ENCODE measurements at places on chromosomes 16 and 17. TPM values are rescaled to one million over a fixed set of nuclear protein-coding genes. Genes with fewer than 3 reads are reported as not detected.

The KCNG4 gene
- total RNA-seq, result not detected

The MYO15A gene
- total RNA-seq, result 0.20 TPM

The RNF227 gene
- 9.3 TPM for total RNA-seq

The DLX3 gene
- total RNA-seq, result not detected

The OTOP2 gene
- not detected for total RNA-seq

The ABCC3 gene
- total RNA-seq, result 0.64 TPM

The TNFSF12 gene
- 16.8 TPM for total RNA-seq

The VTN gene
- total RNA-seq, result 0.07 TPM

The NPIPB2 gene
- 0.30 TPM for total RNA-seq

The KRTAP4-5 gene
- total RNA-seq, result not detected

The MRC2 gene
- 7.6 TPM for total RNA-seq

The ZNF319 gene
- total RNA-seq, result 9.8 TPM

The TP53TG3F gene
- total RNA-seq, result not detected

The HOXB13 gene
- total RNA-seq, result not detected

The NACA2 gene
- total RNA-seq, result not detected

The MSL1 gene
- 49.0 TPM for total RNA-seq

The CD300LG gene
- not detected for total RNA-seq

The ZACN gene
- total RNA-seq, result not detected

The KRT20 gene
- not detected for total RNA-seq

The KRTAP1-1 gene
- total RNA-seq, result not detected

The TMEM235 gene
- total RNA-seq, result not detected

The COL1A1 gene
- 6.3 TPM for total RNA-seq

The CDRT15L2 gene
- total RNA-seq, result not detected

The CSH2 gene
- not detected for total RNA-seq

The LCMT1 gene
- 30.2 TPM for total RNA-seq

The KRT9 gene
- not detected for total RNA-seq

The UNC119 gene
- total RNA-seq, result 30.2 TPM

The SCARF1 gene
- total RNA-seq, result 102 TPM

The CTRB1 gene
- total RNA-seq, result not detected

The CD300A gene
- total RNA-seq, result not detected

The USP22 gene
- total RNA-seq, result 133 TPM

The LLGL2 gene
- total RNA-seq, result 5.2 TPM

The KRT31 gene
- total RNA-seq, result not detected

The TELO2 gene
- total RNA-seq, result 23.8 TPM

The ORMDL3 gene
- 15.5 TPM for total RNA-seq

The METTL9 gene
- 195 TPM for total RNA-seq

The VAT1L gene
- 5.1 TPM for total RNA-seq

The HOXB5 gene
- 0.54 TPM for total RNA-seq

The ZDHHC1 gene
- total RNA-seq, result 5.2 TPM

The ATP2A1 gene
- total RNA-seq, result not detected

The PYY gene
- total RNA-seq, result not detected

The RPGRIP1L gene
- total RNA-seq, result 8.8 TPM

The SCGB1C2 gene
- not detected for total RNA-seq

The DLX4 gene
- not detected for total RNA-seq

The NXN gene
- 10.7 TPM for total RNA-seq

The CRISPLD2 gene
- 0.20 TPM for total RNA-seq

The KRT32 gene
- not detected for total RNA-seq

The PDE6G gene
- total RNA-seq, result 0.25 TPM

The MYH2 gene
- not detected for total RNA-seq

The TNFRSF17 gene
- total RNA-seq, result not detected

The SPATA22 gene
- total RNA-seq, result not detected

All from mammary microvascular endothelial cell (primary cell).